ENCODE measurements at places on chromosomes 4 and X.

- H3K4me1 ChIP-seq: no peaks in the 10 kb centered on the region
- H3K36me3 ChIP-seq: no peaks in the 10 kb centered on the region
- H3K27ac ChIP-seq: no peak overlapping the region
- H3K4me3 ChIP-seq: no peak overlapping the region
- peak; percentile 45 for DNase-seq
Observed at GRCh38 chrX:18360867-18361266, 6.4 kb upstream of the SCML2 start.

DNA sequence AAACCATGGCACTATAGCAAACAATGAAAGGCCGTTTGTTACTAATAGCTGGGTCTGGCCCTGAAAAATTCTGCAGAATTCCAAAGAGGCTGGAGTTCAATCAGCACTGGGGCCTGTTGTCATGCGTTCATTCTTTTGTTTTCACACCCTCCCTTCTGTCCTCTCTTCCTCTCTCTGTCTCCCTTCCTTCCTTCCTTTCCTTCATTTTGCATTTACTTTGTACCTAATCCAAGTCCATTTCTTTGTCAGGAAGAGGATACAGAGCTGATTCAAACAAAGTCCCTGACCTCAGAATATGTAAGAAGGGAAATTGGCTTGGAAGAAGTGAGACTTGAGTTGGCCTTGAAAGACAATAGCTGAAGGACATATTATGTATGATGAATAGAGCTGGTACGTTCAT lies 119.6 kb upstream of the LDB2 start:
- peaks cover 18% of the 10 kb centered on the region for H3K27me3 ChIP-seq
- no peak overlapping the region for H3K4me3 ChIP-seq
- H3K4me1 ChIP-seq: no peaks in the 10 kb centered on the region
- DNase-seq: no peak
- no peaks in the 10 kb centered on the region for H3K36me3 ChIP-seq
- H3K27ac ChIP-seq: no peak overlapping the region

- DNase-seq: no peak
- no peaks in the 10 kb centered on the region for H3K4me1 ChIP-seq
- H3K4me3 ChIP-seq: no peak overlapping the region
- H3K27me3 ChIP-seq: no peaks in the 10 kb centered on the region
- no peaks in the 10 kb centered on the region for H3K36me3 ChIP-seq
Observed at GRCh38 chr4:155072417-155072816, 136.0 kb upstream of the NPY2R start.

DNA sequence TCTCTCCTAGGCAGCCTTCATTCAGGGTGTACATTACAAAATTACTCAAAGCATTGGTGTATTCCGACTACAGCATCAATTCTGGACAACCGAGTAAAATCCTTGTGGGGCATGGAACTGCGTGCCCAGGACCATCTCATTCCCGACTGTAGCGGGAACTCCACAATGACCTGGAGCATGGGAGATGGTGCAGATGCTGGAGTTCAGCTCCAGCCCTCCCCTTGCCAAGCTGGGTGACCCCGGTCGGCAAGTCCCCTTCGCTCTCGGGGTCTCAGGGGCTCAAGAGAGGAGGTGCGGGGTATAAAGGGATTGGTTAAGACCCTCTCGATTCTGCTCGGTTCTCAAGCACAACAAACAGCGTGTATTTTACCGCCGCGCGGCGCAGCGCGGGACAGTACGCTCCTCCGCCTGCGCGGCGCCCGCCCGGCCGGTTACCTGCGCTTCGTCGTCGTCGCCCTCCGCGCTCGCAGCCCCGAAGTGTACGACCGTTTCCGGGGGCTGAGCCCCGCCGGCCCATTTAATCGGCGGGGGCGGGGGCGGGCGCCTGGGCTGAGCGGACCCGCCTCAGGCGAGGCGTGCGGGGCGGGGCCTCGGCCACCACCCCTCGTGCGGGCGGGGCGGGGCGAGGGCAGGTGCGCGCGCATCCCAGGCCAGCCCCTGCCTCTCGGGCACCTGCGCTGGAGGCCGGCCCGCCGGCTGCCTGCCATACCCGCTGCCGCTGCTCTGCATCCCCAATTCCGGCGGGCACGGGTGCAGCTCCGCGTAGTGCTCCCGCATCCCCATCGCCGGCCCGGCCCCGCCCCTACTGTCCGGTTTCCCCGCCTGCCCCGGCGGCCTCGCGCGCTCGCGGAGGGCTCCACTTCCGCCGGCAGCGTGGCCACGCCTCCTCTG lies at the start of gene G6PD:
G6PD (minus strand) TSS at position 493 of the 891 bp plus-strand sequence. CDS start 691 bp downstream, outside the sequence.
- peaks cover 25% of the 10 kb centered on the region for H3K4me1 ChIP-seq
- H3K4me3 ChIP-seq: peak within 1 kb of the TSS; percentile 72
- DNase-seq: peak; percentile 62
- H3K36me3 ChIP-seq: peaks cover 4% of the 10 kb centered on the region
- H3K27ac ChIP-seq: peak within 1 kb of the TSS; percentile 88

DNA sequence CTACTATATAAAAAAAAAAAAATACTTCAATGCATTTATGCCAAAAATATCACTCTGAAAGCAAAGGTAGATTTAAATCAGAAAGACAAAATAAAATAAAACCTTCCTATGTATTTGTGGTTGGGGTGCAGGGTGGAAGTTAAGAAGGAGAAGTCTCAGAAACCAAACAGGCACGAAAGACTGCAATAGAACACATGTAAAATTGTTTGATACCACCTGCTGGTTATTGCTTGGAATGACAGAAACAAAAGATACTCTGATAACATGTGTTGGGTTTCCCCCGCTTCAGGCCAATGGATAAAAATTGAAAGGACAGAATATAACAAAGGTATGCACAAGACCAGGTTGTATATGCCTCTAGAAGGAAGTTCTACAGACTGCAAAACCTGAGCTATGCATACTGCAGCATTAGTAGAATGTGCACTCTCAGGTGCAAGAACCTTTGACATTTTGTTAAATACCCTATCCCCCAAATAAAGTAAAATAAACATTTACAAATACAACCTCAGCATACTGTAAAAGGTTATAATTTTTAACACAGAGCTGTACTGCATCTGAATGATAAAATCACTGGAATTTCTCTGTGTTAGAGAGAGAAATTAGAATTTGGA lies 118.8 kb downstream of the GABRA2 start:
- no peaks in the 10 kb centered on the region for H3K36me3 ChIP-seq
- H3K27ac ChIP-seq: no peak overlapping the region
- H3K4me1 ChIP-seq: no peaks in the 10 kb centered on the region
- peak; percentile 59 for DNase-seq
- H3K27me3 ChIP-seq: no peaks in the 10 kb centered on the region

DNA sequence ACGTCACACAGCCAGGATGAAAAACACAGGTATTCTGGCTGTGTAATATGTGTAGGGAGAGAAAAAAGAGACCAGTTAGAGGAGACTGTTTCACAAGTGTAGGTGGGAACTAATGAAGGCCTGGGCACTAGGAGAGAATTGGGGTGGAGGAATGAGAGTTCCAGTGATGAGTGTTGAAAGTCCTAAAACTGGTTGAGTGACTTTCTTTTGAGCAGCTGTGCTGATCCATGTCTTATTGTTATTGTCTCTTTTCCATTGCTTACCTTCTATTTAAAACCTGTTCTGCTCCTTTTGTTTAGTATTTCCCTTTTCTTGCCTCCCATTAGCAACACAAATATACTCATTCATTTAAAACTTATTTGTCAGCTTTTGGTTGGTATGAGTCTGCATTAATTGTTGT lies 88.7 kb downstream of the PDLIM5 start:
- H3K27me3 ChIP-seq: no peaks in the 10 kb centered on the region
- H3K36me3 ChIP-seq: no peaks in the 10 kb centered on the region
- H3K4me3 ChIP-seq: no peak overlapping the region
- no peak for DNase-seq
- H3K27ac ChIP-seq: peak overlapping the region; percentile 9
- H3K4me1 ChIP-seq: peaks cover 22% of the 10 kb centered on the region

GRCh38 chr4:10030972-10031667 lies 9.8 kb upstream of the SLC2A9 start:
- H3K27ac ChIP-seq: no peak overlapping the region
- H3K36me3 ChIP-seq: no peaks in the 10 kb centered on the region
- peaks cover 27% of the 10 kb centered on the region for H3K4me1 ChIP-seq
- H3K4me3 ChIP-seq: no peak overlapping the region
- no peaks in the 10 kb centered on the region for H3K27me3 ChIP-seq

DNA sequence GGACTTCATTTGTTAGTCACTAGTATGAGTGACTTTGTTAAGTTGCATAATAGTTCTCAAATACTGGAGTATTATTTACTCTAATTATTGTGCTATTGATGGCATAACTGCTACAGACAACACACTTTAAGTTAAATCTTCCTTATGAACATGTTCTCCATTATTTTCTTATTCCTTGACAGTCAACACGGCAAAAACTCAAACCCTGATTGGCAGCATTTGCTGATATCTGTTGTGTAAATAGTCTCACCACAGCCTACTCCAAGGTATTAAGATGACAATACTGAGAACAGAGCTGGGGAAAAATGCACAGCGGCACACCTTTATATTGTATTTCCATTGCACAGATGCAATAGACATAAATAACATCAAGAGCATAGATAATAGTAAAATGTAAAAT lies 568.0 kb upstream of the AADAT start:
- no peaks in the 10 kb centered on the region for H3K27me3 ChIP-seq
- H3K36me3 ChIP-seq: no peaks in the 10 kb centered on the region
- H3K27ac ChIP-seq: no peak overlapping the region

GRCh38 chrX:41043674-41044345 lies 41.4 kb upstream of the USP9X start:
- peak; percentile 39 for DNase-seq
- H3K4me1 ChIP-seq: peaks cover 11% of the 10 kb centered on the region
- no peak overlapping the region for H3K4me3 ChIP-seq
- H3K27me3 ChIP-seq: peaks cover 86% of the 10 kb centered on the region
- H3K27ac ChIP-seq: no peak overlapping the region

GRCh38 chrX:108361316-108361715 lies 76.9 kb downstream of the COL4A6 start:
- H3K4me3 ChIP-seq: no peak overlapping the region
- peaks cover 78% of the 10 kb centered on the region for H3K27me3 ChIP-seq
- no peaks in the 10 kb centered on the region for H3K36me3 ChIP-seq
- H3K27ac ChIP-seq: no peak overlapping the region
- H3K4me1 ChIP-seq: peaks cover 19% of the 10 kb centered on the region
- no peak for DNase-seq

- H3K27ac ChIP-seq: no peak overlapping the region
- H3K4me3 ChIP-seq: no peak overlapping the region
- DNase-seq: no peak
- no peaks in the 10 kb centered on the region for H3K4me1 ChIP-seq
- no peaks in the 10 kb centered on the region for H3K36me3 ChIP-seq
- no peaks in the 10 kb centered on the region for H3K27me3 ChIP-seq
Observed at GRCh38 chr4:161359491-161359890, 804.3 kb downstream of the FSTL5 start.

DNA sequence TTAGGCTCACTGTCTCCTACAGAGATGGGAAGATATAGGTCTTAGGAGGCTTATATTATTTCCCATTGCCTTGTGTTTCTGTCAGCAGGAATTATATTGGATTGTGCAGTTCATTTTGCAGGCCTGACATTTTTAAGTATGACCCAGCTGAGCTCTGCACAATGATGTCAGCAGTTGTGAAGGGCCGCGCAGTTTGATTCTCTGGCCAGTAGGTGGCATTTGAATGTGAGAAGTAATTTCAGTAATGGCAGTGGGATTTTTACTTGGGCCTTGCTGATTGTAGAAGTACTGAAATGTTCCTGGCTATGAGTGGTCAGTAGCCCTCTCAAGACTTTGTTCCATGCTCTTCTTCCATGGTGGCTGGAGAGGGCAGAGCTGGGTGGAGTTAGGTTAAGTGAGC lies 247.2 kb upstream of the MTMR8 start:
- H3K27ac ChIP-seq: no peak overlapping the region
- H3K27me3 ChIP-seq: no peaks in the 10 kb centered on the region
- H3K4me1 ChIP-seq: no peaks in the 10 kb centered on the region
- H3K4me3 ChIP-seq: no peak overlapping the region
- no peaks in the 10 kb centered on the region for H3K36me3 ChIP-seq

- H3K4me1 ChIP-seq: peaks cover 15% of the 10 kb centered on the region
- no peak overlapping the region for H3K4me3 ChIP-seq
- H3K36me3 ChIP-seq: peaks cover 45% of the 10 kb centered on the region
- H3K27ac ChIP-seq: no peak overlapping the region
- H3K27me3 ChIP-seq: no peaks in the 10 kb centered on the region
Observed at GRCh38 chr4:15557786-15558550, 88.3 kb downstream of the CC2D2A start.

DNA sequence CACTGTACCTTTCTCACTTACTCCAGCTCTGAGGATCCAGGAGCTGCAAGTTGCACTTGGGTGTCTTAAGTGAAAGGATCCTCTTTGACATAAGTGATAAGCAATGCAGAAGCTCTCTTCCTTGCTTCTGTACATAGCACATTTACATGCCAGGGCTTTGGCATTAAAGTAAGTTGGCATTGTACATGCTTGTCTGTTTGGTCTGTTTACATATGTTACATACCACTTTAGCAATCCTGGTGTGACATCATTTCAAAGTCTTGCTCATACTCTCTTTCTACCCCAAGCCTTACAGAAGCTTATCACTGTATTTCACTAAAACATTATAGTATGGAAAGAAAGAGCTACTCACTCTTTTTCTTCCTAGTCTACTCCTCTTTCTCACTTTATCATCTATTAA lies 2548.3 kb downstream of the ARAP2 start:
- no peak overlapping the region for H3K27ac ChIP-seq
- DNase-seq: peak; percentile 26
- H3K4me1 ChIP-seq: peaks cover 6% of the 10 kb centered on the region

GRCh38 chr4:130335417-130336194 lies 1239.7 kb downstream of the C4orf33 start:
- no peaks in the 10 kb centered on the region for H3K36me3 ChIP-seq
- no peaks in the 10 kb centered on the region for H3K4me1 ChIP-seq
- H3K4me3 ChIP-seq: no peak overlapping the region
- no peak for DNase-seq

DNA sequence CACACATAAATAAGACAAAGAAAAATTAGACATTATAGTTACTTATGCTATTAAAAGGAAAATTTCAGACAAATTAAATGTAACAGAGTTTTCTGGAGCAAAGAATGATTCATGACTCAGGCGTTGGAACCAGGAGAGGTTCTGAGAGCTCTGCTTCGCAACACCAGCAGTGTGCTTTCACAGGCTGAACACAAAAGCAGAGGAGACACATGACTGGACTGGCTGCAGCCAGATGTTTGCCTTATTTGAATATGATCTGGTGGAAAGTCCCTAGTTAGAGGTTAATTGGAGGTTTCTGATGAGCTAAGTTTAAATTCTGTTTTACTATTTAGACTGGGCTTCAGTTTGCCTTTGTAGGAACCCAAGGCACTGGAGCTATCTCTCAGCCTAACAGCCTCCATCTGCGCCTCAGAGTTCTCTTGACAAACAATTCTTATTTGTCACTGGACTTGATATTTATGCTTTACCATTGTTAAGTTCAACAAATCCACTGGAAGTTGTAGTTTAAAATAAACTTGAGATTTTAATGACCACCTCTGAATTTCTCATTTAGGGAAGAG lies 16.2 kb downstream of the BOD1L1 start:
- no peaks in the 10 kb centered on the region for H3K27me3 ChIP-seq
- peaks cover 88% of the 10 kb centered on the region for H3K36me3 ChIP-seq
- no peaks in the 10 kb centered on the region for H3K4me1 ChIP-seq

- H3K4me1 ChIP-seq: peaks cover 16% of the 10 kb centered on the region
- no peaks in the 10 kb centered on the region for H3K36me3 ChIP-seq
- H3K27me3 ChIP-seq: no peaks in the 10 kb centered on the region
- peak overlapping the region; percentile 68 for H3K4me3 ChIP-seq
- H3K27ac ChIP-seq: peak overlapping the region; percentile 69
Observed at GRCh38 chr4:44916411-44916810, 190.1 kb upstream of the GNPDA2 start.

- DNase-seq: no peak
- no peak overlapping the region for H3K4me3 ChIP-seq
- peaks cover 28% of the 10 kb centered on the region for H3K36me3 ChIP-seq
- H3K4me1 ChIP-seq: peaks cover 6% of the 10 kb centered on the region
- no peaks in the 10 kb centered on the region for H3K27me3 ChIP-seq
- no peak overlapping the region for H3K27ac ChIP-seq
Observed at GRCh38 chr4:148067301-148067916, 335.5 kb downstream of the ARHGAP10 start.

Data from MCF 10A (cell line).